ENCODE measurements at places on chromosomes 11 and 22.
A peak's percentile ranks its signal among the peaks of the same experiment; 100 is the strongest.

DNA sequence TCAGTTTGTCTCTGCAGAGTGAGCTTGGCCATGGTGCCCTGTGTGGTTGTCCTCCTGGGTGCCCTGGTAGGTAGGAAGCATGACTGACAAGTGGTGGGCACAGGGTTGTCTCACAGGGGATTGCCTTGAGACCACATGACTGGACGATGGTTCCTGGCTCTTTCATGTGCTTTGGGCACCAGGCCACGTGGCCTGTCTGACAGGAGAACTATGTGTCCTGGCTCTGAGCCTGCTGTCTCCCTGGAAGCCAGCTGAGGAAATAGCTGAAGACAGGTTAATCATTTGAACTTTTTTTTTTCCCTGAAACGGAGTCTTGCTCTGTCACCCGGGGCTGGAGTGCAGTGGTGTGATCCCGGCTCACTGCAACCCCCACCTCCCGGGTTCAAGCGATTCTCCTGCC lies 93.2 kb downstream of the LDLRAD3 start:
- no peak for DNase-seq

DNA sequence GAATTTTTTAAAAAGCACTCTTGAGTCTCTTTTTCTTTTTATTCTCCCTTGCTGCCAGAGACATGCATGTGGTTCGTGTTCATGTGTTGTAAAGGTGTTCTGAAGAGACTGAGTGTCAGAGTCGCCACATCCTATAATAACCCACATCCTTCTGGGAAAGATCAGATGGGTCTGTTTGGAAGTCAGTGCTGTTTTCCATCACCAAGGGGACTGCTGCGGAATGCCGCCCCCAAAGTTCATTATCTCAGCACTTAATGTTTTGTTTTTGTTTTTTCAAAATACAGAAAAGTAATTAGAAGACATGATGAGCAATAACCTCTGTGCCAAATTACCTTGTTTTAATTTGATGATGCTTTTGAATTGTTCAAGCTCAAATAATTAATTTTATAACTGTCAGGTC lies 56.9 kb upstream of the EIF3M start:
- no peak for DNase-seq

DNA sequence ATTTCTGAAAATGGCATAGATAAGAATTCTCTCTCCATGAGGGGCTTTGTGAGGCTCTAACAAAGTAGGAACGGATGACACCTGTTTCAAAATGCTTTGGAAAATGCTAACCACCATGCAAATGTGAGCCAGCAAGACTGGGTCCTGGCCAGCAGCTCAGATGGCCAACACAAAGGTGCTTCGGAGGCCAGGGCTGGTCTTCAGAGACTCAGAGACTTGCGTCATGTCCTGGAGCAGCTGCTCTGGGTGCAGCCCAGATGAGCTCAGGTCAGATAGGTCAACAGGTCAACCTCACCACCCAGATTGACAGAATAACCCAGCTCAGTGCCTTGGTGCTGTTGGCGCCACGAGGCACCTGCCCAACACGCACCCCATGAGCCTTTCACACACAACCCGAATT lies 12.0 kb upstream of the TMEM121B start:
- no peak for DNase-seq

DNA sequence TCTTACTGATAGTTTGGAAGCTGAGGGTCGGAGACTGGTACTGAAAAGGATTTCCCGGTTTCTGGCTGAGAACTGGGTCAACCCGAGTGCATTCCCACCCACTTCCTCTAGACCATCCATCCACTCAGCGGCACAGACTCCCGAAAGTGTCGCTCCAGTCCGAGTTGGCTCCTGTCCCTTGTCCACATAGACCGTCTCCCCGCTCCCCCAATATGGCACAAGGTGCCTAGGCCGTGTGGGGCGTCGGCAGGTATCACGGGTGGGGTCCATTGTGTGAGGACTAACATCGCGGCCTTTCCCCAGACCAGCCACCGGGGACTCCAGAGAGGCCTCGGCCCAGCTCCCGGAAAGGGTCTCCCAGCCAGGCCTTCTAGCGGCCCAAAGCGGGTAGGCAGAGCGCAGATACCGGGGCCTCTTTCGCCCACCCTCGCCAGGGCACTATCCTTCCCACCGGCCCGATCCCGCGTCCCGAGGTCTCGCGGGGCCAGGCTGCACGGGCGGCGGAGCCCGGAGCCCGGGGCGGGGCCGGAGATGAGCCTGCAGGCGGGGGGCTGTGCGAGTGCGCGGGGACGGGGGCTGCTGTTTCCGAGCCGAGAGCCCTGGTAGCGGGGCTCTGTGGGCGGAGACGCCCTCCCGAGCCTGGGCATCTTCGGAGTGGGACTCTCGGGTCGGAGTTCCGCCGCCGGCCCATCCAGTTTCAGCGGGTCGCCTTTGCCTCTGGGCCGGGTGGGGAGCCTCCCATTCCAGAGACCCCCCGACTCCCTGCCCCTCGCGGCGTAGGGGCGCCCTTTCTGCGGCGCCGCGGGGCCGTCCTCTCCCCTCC lies 21.1 kb downstream of the SERPINH1 start:
- peak; percentile 16 for DNase-seq

DNA sequence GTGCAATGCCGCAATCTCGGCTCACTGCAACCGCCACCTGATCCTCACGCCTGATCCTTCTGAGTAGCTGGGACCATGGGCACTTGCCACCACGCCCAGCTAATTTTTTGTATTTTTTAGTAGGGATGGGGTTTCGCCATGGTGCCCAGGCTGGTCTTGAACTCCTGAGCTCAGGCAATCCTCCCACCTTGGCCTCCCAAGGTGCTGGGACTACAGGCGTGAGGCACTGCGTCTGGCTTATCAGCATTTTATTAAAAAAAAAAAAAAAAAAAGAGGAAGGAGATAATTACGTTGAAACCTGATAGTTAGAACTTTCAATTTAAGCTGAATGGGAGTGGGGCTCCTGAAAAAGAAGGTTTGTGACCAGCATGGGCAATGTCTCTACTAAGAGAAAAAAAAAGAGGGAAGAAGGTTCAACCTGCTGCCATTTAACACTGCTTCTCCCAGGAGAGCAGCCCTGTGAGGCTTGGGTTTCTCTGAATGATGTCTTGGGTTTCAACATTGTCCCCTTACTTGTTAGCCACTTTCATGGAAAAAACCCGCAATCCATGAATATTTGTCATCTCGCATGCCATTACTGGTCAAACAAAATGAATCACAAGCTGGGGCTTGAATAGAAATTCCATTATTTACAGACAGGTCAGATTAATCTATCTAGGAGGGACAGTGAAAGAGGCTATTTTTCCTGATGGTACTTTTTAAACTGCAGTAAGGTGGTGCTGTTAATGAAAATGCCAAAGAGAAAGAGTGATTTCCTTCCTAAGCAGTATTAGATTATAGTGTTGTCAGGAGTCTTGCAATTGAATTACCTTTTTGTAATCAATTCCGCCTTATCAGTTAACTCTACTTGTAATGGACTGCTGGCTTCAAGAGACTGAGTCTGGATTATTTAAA lies 72.5 kb downstream of the PACS1 start:
- no peak for DNase-seq

DNA sequence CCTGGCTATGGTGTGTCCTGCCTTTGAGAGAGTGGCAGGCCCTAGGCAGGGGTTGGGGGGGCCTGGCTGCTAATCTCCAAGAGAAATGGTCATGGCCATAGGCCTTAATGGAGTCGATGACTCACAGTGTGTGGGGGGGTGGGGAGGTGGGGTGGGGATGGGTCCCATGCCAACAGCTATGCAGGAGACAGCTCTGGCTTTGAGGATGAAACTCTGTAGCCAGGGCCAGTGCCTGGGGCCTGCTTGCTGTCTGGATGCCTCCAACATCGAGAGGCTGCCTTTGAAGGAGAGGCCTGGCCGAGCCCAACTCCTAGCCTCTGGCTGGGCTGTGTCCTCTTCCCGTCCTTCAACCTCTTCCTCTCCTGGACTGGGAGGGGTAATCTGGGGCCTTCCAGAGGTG lies 23.9 kb upstream of the TSPAN18 start:
- no peak for DNase-seq

- DNase-seq: no peak
These were observed 9.2 kb downstream of the C11orf42 start for GRCh38 chr11:6214530-6214929.

All from effector CD4-positive, alpha-beta T cell (primary cell).